NCI-H1417 (cell line): ENCODE measurements at places on chromosomes 7 and 10.

- DNase-seq, result no peak
These were observed 3.5 kb upstream of the C7orf25 start for GRCh38 chr7:42915356-42915755.

- DNase-seq, result no peak
These were observed 471.9 kb upstream of the PODXL start for GRCh38 chr7:132028144-132028920.

GRCh38 chr10:111076191-111076681 lies 593 bp upstream of the ADRA2A start:
- peak; percentile 40 for DNase-seq

DNA sequence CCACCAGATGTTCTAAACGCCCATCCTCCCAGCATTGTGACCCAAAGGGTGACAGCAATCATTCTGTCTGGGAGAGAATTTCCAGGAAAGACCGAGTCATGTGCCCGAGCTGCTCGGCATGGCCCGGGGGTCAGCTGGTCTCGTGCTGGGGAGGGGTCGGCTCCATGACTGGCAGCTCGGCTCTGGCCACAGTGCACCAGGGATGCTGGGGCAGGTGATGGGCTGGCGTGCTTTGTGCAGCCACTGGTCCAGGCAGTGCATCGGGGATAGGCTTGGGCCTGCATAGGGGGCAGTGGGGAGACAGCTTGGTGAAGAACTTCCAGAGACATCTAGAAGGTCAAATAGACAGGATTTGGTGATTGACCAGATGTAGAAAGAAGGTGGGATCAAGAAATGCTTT lies 39.2 kb upstream of the PSMG3 start:
- no peak for DNase-seq

- DNase-seq, result no peak
These were observed 68.5 kb upstream of the FAM133B start for GRCh38 chr7:92658671-92659070.

DNA sequence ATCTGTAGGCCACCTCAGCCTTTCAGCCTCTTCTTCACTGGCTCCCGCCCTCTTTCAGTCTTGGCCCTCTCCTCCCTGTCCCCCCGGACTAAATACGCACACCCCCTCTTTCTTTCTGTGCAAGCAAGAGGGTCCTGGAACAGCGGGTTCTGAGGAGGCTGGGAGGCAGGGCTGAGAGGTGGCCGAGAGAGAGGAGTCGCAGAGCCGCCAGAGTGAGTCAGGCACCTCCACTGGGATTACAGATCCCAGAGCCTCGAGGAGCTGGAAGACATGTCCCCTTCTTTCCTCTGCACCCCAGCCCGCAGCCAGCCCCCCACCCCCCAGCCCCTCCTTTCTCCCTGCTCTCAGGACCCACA lies 182 bp downstream of the CCDC136 start:
- DNase-seq, result peak; percentile 61

DNA sequence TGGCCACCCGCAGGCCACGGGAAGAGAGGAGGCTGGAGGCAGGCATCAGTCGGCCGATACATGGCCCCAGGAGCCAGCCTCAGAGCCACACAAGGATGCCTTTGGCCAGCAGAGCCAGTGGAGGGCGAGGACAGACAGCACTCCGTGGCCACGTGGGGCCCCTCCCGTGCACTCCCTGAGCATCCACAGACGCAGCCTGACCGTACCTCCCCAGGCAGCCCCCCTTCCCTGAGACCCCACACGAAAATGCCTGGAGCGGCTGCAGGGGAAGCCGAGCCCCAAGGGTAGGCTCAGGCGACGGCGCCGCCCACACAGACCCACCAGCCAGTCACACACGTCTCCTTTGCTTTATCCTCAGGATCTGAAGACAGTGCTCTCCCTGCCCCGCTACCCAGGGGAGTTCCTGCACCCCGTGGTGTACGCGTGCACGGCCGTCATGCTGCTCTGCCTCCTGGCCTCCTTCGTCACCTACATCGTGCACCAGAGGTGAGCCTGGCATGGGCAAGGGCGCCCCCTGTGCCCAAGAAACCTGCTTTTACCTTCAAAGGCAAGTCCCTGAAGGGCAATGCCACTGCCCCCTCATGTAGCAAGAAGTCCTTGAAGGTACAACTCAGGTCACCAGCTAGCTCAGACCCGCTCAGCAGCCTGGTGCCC lies 9.0 kb downstream of the ADGRA1 start:
- DNase-seq, result no peak

GRCh38 chr10:20993830-20994527 lies 96.9 kb upstream of the NEBL start:
- DNase-seq, result no peak

- DNase-seq, result no peak
These were observed 186.8 kb upstream of the NEBL start for GRCh38 chr10:21083861-21084260.

- no peak for DNase-seq
These were observed 174.8 kb downstream of the DKK1 start for GRCh38 chr10:52488606-52489485.

DNA sequence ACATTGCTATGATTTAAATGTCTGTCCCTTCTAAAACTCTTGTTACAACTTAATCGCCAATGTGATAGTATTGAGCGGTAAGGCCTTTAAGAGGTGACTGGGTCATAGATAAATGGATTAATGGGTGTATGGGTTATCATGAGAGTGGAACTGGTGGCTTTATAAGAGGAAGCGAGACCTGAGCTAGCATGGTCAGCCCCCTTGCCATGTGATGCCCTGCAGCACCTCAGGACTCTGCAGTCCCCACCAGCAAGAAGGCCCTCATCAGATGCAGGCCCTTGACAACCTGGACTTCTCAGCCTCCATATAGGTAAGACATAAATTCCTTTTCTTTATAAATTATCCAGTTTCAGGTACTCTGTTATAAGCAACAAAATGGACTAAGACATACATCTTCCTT lies 15.6 kb downstream of the PARP12 start:
- DNase-seq, result no peak

DNA sequence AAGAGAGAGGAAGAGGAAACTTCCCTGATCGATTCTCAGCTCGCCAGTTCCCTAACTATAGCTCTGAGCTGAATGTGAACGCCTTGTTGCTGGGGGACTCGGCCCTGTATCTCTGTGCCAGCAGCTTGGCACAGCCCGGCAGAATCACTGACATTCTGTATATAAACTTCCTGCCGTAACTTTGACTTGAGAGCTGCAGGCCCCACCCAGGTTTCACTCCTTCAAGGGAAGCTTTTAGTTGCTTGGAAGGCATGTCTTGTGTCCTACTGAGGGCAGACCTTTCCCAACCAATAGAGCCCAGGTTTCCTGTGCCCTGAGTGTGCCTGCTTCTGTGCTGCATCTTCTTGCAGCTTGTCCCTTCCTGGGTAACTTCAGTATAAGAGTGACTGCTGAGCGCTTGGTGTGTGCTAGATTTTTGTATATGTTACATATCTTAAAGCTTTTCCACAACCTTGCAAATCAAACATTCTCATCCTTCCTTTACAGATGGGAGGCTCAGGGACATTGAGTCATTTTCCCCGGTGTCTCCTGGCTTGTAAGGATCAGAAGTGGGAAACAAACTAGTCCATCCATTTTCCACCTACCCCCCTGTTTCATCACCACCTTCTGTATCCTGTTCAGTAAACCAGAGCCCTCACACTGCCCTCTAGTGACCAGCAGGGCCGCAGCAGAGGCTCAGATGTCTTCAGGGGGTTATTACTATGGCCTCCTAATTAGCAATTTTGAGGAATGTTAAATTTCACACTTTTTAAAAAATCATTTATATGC lies 225.2 kb upstream of the PRSS58 start:
- DNase-seq, result peak; percentile 45

DNA sequence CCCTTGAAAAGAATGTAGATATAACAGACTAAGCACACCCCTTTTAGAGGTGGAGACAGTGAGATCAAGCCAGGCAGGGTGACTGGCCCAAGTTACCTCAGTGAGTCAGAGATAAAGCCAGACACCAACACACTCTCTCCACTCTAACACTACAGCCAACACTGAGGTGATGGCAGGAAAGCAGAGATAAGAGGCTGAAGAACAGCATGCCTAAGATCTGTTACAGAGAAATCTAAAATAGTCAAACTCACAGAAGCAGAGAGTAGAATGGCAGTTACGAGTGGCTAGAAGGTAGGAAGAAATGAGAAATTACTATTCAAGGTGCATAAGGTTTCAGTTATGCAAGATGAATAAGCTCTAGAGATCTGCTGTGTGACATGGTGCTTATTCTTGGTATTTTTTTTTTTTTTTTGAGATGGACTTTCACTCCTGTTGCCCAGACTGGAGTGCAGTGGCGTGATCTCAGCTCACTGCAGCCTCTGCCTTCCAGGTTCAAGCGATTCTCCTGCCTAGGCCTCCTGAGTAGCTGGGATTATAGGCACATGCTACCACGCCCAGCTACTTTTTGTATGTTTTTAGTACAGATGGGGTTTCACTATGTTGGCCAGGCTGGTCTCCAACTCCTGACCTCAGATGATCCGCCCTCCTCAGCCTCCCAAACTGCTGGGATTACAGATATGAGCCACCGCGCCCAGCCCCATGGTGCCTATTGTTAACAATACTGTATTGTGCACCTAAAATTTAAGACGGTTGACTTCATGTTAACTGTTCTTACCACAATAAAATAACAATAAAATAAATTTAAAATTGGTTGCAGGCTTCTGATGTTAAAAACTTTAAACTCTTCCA lies 28.7 kb downstream of the ICA1 start:
- DNase-seq, result no peak

GRCh38 chr7:149707448-149707886 lies 65.9 kb downstream of the ZNF467 start:
- DNase-seq, result no peak

GRCh38 chr10:37095792-37096573 lies 29.4 kb upstream of the ANKRD30A start:
- no peak for DNase-seq

DNA sequence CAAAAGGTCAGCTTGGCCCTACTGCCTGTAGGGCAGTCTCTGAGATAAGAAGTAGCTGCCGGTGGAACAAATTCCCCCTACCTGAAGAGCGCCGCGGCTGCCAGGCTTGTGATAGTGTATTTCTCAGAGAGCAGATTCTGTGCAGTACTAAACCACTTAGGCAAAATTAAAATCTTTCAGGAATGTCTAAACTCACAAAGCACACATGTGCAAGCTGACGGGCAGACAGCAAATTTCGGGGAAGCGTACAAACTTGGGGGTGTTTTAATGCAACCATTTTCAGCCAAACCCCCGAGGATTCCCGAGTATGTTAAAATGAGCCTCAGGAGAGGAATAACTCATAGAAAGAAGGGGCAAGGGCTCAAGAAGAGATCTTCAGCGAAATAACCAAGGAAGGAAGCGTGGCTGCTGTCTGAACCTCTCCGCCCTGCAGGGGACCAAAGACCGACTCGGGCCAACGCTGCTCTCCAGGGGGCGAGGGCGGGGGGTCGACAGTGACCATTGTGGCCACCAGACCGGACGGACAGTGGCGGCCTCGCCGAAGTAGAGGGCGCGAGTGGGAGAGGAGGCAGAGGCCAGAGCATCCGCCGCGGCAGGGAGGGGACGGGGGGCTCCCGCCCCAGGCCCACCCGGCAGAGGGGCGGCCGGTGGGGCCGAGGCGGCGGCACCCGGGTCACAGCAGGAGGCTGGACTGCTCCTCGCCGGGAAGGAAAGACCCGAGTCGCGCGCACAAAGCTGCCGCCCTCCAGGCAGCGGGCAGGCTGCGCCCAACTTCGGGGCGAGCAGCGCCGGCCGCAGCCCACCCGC lies 819 bp downstream of the HYCC1 start:
- peak; percentile 76 for DNase-seq

GRCh38 chr7:138089080-138089901 lies 13.0 kb downstream of the AKR1D1 start:
- no peak for DNase-seq

DNA sequence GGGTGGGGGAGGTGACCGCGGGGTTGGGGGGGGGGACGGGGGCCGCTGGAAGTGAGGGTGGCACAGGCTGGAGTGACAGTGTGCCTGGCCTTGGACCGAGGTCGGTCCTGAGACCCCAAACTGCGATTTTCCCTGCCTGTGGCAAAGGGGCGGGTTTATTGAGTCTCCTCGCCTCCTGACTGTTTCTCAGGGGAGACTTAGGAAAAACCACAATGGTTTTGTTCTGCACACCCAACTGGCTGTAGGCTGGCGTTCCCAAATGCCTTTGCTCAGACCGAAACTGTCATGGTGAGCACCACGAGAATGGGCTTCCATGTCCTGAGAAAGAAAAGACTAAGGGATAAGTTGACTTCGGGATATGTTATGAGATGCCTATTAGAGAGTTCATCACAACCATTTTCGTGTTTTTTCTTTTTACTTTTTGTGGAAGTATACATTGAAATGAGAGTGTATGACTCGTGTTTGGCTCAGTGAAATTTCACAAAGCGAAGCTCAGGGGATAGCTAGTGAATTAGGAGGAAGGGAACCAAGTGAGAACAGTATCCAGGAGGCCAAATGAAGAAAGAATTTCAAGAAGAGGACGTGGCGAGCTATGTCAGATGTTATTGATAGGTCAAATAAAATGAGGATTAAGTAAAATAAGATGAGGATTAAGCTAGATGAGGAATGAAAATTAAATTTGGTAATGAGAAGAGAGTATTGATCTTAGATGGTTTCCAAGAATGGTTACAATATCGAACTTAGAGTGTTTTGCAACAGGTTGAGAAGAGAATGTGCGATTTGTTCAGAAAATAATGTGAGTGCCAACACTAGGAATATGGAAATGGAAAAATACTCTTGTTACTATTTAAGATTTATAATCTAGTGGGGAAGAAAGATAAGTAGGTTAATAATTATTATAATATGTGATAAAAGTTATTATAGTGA lies 918 bp downstream of the NET1 start:
- DNase-seq, result peak; percentile 22

GRCh38 chr10:68184546-68184945 lies 47.4 kb downstream of the ATOH7 start:
- no peak for DNase-seq

DNA sequence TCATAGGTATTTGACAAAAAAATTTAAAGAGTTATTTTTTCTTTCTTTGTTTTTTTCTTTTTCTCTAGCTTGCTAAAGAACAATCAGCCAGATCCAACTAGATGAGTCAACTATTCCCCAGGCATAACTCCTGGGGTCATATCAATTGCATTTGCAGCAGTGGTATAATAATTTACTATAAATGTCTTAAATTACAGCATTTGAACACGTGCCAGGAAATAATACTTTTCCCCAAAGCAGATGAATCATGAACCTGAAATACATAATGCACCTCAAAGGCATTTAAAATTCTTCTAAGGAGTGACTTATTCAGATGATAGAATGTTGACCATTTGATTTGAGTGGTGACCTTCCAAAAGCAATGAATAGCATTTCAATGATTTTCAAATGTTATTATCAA lies 190.1 kb downstream of the LRRTM3 start:
- no peak for DNase-seq

GRCh38 chr7:3089493-3089892 lies 45.8 kb upstream of the CARD11 start:
- DNase-seq, result no peak

GRCh38 chr10:26855186-26855585 lies 5.6 kb downstream of the ABI1 start:
- no peak for DNase-seq

DNA sequence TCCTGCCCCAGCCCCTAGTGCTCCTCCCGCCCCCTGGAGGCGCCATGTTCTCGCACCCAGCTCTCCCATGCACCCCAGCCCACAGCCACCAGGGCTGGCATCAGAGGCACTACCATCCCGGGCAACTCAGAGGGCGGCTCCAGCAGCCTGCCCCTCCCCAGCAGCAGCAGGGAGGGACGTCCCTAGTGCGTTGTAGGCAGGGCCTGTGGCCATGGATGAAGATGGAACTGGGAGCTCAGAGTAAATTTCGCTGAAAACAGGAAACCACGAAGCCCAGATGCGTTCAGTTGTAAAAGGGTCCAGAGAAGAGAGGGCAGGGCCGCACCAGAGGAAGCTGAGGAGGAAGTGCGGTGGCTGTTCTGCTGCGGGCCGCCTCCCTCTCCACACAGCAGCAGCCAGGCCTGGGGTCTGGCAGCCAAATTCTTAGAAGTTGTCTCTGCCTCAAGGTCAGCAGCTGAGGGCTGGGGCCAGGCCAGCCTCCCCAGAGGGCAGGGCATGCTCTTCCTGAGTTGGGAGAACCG lies 24.6 kb downstream of the VSIR start:
- DNase-seq, result no peak
